Activated CD4-positive, alpha-beta T cell treated with anti-CD3 and anti-CD28 coated beads, Interleukin-2, Interleukin-4, amounts not matched to agents 100 ng/mL and 50 ng/mL, durations not matched to agents 16 hours and 8 hours (primary cell): ENCODE measurements at places on chromosomes 16 and 17.
A peak's percentile ranks its signal among the peaks of the same experiment; 100 is the strongest.

GRCh38 chr16:89481356-89481955 is 8.9 kb downstream of the ANKRD11 start:
- no peak for DNase-seq

- no peak for DNase-seq
These were observed 224.5 kb downstream of the ZNF423 start for GRCh38 chr16:49631187-49632041.

DNA sequence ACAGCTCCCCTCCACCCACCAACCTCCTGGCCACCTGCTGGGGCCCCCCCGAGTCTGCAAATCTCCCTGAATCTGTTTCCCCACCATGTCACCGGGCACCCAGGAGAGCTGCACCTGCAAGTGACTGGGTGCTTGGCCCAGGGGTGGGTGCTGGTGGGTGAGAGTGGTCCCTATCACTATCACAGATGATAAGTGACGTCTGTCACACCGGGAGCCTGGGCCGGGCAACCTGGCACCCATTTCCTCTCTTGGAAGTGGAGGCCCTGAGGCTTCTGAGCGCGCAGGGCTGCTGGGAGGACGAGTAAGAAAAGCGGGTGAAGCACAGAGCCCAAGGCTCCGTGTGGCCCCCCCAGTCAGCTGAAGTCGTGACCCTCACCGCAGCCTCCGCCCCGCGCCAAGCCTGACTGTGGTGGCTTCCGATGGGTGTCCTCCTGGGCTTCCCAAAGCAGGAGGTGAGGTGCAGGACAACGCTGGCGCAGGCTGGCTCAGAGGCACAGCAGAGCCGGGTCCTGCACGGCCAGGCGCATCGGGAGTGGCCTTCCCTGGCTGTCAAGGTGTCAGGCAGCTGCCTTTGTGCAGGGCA is 21.0 kb upstream of the ACSF3 start:
- no peak for DNase-seq

DNA sequence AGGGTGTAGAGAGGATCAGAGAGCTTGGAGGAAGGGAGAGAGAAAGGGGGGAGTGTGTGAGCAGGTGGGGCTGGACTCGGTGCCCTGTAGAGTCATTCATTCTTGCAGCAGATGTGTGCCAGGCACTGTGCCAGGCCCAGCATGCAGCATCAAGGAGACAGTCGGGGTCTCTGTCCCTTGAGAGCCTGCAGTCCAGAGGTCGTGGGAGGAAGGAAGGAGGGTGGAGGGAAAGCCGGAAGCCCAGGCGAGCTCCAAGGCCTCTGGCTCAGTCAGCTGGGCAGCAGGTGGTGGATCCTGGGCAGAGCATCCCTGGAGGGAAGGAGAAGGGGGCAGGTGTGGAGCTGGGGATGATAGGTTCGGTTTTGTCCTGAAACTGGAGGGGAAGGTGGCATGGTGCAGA is 27.5 kb downstream of the EPN2 start:
- no peak for DNase-seq

- no peak for DNase-seq
These were observed 5.2 kb upstream of the SYNRG start for GRCh38 chr17:37614391-37614790.

DNA sequence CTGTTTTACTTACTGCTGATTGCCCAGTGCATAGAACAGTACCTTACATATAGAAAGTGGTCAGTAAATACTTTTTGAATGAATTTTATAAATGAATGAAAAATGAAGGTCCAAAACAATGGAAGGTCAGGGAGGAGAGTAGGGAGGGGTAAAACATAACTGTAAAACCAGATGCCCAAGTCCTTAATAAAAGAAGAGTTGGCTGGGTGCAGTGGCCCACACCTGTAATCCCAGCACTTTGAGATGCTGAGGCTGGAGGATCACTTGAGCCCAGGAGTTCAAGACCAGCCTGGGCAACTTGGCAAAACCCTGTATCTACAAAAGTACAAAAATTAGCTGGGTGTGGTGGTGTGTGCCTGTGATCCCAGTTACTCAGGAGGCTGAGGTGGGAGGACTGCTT is 108.2 kb downstream of the BRIP1 start:
- DNase-seq: no peak

DNA sequence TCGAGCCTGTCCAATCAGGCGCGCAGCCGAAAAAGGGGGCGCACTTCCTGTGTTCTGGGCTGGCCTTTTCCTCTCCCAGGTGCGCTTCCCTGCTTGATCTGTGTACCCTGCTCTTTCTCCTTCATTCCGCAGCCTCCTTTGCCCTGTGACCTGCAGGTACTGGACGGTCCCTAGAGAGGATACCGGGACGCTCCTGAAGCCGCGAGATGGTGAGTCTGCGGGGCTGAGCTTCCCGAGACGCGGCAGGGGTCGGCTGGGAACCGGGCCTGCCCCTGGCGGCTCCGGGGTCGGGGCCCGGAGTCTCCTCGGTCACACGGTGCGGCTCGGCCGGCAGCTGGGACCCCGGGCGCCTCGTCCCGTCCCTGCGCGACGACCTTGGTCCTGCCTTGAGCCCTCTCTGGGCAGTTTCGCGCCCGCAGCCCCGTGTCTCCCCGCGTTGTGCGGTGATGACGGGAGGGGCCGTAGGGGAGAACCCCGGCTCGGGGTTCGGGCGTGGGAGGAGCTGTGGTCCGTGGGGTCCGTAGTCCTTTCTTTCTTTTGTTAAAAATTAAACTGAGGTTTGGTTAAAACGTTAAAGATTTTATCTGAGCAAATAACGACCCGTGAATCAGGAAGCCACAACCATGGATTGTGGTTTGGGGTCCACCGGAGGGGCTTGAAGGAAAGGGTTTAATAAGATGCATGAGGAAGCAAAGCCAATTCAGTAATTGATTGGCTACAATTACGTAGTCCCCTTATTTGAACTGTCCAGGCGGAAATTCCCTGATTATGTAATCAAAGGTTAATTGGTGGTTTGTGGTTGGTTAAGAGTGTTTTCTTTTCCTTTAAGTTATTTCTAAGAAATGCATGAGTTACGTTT is 172.8 kb upstream of the ZNF267 start:
- DNase-seq: peak; percentile 78

DNA sequence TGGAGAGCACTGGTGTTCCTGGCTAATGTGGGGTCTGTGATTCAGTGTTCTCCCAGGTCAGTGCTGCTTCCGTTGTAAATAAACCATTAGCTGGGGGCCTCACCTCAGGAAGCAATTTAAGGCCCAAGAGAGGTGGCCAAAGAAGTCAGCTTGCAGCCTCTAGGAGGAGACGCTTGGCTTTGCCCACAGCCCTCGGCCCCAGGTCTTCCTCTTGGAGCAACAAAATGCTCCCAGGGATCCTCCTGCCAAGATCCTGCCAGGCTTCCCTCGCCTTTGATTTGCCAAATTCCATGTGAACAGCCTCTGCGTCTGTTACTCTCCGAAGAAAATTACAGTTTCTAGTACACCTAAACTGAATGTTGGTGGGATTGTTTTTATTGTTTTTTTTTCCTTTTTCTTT is 62.4 kb upstream of the TBX2 start:
- DNase-seq: no peak

GRCh38 chr17:30579610-30580315 is 102.6 kb downstream of the GOSR1 start:
- no peak for DNase-seq

DNA sequence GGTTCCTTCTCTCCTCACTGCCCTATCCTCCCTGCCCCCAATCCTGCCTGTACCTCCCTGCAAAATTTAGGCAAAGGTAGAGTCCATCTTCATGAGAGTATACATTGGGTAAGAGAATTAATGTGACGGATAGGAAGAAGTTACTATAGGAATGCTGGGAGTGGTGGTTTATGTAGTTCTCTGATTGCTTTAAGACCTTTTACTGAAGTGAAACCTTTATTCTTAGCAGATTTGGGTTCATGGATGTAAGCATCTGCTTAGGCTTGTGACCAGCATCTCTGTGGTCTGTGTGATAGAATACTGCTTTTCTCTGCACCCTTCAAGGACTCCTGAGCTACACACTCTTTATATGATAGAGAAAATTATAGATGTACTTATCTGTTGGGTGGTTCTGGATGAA is 127.3 kb downstream of the PRKCA start:
- DNase-seq: no peak

DNA sequence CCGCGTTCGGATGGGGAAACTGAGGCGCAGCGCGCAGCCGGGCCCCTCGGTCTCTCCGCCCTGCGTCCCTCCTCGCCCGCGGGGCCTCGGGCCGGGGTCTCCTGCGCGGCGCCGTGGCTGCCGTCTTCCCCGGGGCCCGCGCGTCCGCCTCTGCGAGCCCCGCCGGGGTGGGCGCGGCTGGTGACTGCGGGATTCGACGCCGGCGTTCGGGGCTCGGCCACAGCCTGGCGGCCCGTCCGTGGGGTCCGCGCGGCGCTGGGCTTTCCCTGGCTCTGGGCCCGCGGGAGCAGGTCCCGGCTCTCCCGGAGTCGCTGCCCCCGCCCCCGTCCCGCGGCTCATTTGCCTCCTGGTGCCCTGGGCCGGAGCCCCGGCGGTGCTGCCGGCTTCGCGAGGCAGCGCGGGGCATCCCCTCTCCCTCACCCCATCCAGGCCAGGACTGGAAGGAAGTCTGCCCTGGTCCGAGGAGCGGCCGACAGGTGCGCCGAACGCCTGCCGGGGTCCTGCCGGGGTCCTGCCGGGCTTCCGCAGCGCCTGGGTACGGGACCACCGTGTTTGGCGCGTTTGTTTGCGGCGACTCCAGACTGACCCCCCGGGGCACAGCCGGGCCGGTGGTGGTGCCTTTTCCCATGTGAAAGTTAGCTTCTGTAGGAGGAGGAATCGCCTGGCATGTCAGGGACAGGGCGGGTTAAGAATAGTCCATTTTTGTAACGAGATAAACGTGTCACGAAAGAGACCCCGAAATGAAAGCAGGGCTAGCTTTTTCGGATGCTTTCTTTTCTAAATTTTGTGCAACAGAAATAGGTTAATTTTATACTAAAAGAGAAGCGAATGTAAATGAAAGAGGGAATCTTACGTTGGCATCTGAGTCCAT is 671 bp downstream of the CHMP6 start:
- no peak for DNase-seq

- DNase-seq: no peak
These were observed 28.6 kb upstream of the WSB1 start for GRCh38 chr17:27265333-27265732.

DNA sequence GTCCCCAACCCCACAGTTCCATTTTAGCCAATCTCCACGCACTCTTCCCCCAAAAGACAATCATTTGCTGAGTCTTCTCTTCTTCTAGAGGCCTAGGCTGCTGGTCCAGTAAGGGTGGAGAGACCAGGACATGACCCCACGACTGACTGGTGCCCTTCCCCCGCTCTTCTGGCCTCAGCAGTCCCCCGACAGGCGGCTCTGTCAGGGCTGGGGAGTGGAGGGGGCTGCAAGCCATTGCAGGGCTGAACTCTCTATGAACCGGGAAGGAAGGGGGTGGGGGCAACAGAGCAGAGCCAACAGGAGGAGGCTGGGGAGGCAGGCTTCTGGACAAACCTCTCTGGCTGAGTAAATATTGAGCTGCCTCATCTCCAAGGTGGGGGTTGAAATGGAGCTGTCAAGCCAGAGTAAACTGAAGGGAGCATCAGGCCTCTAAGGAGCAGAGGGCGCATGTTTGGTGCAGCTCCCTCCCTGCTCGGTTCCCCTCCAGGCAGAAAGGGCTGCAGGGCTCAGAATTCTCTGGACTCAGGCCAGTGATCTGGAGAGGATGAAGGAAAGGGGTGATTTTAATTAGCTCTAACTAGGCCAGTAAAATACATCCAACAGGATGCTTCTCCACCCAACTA is 8.7 kb downstream of the HOXB1 start:
- no peak for DNase-seq

DNA sequence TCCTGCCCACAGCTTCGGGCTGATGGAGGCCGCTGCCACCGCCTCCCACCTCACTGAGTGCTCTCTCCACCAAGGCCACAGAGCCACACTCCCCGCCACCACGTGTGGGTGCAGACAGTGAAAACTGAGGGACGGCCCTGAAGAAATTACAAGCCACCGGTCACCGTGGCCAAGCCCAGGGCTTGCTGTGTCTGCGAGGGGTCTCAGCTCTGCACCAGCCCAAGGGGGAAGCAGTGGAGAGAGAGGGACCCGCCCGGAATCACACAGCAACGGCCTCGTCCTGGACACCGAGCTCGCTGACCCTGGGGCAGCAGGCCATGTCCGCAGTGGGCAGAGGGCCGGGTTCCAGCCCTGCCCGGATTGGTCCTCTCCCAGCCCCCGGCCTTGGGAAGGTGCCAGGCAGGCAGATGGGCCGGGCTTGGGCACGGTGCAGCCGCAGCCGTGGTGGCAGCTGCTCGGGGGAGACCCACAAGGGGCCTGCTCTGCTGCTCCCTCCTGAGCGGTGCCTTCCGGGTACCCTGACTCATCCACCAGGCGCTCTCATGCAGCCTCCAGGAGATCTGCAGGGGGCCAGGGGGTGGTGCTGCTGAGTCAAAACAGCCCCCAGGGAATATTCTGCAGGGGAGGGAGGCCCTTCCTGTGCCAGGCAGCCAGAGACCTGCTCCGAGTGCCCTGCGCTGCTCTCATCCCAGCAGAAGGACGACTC is 52.0 kb downstream of the CBFA2T3 start:
- DNase-seq: no peak

DNA sequence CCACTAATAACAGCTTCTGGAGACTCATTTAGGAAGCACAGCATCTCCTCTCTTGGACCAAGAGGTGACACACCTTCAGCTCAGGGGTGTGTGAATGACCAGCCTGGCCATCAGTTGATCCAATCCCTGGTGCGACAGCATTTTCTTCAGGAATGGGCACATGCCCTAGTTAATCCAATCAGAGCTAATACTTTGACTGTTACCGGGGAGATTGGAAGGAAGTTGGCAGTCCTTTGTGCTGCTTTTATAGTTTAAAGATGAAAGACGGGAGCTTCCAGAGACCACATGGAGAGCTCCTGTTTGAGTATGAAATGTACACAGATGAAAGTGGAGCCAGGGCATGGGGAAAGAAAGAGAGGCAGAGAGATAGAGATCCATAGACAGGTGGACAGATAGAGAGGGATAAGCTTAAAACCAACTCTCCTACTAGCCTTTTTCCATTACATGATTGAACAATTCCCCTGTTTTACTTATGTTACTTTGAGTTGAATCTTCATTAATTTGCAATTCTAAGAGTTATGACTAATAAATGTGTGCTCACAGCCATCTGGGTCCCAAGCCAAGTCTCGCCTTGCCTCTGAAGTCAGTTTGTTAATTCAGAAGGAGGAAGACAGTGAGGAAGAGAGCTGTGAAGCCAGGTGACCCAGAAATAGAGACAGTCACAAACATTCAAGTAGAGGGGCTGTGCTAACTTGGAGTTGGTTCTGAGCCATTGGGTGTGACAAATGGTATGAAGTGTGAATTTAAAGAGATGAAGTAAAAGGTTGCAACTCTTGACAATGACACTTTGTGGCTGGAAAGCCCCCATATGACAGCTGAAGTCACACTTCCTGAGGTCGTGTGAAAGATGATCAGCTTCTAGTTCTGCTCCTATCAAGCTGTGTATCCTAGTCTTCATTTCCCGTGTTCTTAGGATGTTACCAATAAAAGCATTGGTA is 120.0 kb upstream of the GOT2 start:
- no peak for DNase-seq

DNA sequence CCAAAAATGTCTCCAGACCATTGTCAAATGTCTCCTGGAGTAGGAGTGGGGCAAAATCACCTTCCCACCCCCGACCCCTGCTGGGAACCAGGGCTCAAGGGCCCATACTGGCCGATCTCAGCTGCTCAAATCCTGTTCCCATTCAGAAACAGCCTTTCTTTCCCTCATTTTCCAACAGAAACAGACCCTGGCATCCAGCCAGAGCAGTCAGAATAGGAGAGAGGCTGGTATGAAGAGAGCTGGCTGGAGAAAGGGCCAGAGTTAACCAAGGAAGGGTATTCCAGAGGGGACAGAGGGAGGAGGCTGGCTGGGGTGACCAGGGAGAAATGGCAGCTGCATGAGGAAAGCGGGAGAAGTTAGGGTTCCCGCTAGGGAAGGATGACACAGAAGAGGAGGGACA is 199.1 kb downstream of the XYLT1 start:
- no peak for DNase-seq

GRCh38 chr16:28494121-28494851 is at the start of gene APOBR:
Gene APOBR (plus strand): TSS chr16:28494643. CDS start chr16:28494682, 39 bp downstream.
- DNase-seq: peak; percentile 93
